ENCODE measurements at places on chromosomes 16 and 17.

DNA sequence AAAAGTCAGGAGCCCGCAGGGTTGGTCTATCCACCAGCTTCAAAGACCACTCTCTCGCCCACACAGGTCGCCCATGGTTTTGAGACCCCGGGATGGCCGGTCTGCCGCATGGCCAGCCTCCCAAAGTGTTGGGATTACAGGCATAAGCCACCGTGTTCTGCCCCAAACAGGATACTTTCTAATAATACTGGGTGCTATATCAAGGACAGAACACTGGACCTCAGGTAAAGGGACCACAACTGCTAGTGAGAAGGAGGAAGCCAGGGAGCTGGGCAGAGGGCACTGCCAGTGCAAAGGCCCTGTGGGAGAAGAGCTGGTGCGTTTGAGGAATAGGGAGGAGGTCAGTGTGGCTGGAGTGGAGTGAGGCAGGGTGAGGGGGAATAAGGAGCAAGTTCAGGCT is 34.1 kb downstream of the IL21R start:
- no peak for DNase-seq

DNA sequence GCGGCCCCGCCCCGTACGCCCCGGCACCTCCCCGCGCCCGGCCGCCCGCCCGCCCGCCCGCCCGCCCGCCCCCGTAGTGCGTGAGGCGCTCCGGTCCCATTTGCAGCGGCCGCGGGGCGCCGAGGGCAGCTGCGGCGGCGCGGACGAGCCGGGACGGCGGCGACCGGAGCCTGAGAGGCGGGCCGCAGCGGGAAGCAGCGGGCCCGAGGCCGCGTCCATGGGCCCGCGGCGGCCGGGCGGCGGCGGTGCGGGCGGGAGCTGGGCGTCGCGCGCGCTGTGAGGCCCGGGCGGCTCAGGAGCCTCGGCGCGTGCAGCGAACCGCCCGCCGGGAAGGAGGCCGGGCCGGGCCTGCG is at the start of gene MPRIP:
Gene MPRIP (plus strand): TSS at position 74 of the 353 bp plus-strand sequence. CDS start 392 bp downstream, outside the sequence.
- DNase-seq: no peak

GRCh38 chr16:30615358-30616091 is 5.3 kb upstream of the ZNF689 start:
- DNase-seq: peak; percentile 37

DNA sequence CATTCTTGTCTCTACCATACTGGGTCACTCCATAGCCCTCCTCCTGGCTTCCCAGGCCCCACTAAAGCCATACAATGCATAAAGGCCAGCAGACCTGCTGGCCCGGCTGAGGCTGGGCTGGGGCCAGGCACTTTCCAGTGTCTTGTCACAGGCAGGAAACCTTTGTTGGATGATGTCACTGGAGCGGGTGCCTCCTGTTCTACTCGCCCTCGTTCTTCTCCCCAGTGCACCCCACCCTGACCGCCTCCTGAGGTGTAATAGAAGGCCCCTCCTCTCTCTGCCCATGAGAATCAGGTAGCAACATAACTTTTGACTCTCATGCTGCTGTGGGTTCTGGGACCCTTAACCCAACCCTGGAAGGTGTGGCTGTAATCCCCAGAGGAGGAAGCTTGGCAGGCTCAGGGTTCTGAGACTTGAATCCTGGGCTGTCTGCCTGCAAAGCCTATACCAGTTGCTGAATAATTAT is 54.2 kb upstream of the IL34 start:
- DNase-seq: no peak

DNA sequence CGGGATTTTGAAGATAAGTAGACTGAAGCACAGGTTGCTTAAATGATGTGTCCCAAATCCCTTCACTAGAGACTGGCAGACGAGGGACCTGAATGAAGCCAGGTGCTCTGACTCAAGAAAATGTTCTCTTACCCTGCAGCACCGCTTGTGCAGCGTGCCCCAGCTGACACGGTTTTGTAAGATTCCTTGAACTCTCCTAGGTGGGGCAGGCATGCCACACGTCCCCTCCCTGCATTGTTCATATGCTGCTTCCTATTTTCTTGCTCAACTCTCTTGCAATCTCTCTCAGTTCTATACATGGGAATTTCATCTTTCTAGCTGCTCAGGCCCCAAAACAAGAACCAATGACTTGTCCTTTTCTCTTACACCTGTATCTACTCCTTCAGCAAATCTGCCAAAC is 22.1 kb upstream of the HNF1B start:
- DNase-seq: no peak

- DNase-seq: no peak
Observed at GRCh38 chr16:68749432-68749831, 12.3 kb downstream of the CDH1 start.

- DNase-seq: no peak
Observed at GRCh38 chr17:46943501-46944393, 20.8 kb downstream of the GOSR2 start.

DNA sequence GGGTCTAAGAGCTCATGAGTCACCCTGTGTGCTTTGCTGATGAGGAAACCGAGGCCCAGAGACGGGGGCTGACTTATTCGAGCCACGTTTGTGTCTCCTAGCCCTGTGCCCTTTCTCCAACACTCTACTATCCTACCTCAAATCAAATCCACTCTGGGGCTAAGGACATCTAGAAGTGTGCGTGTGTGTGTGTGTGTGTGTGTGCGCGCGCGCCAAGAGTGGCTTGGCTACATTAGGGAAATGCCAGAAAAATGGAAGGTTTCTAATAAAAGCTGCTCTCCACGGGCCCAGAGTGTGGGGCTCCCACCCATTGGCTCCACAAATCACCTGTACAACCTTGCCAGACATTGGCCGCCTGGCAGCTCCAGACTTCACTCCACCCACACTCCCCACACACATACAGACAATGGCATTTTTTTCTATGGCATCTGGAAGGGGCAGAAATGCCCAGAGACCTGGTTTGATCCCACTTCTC is 30.3 kb upstream of the PHOSPHO1 start:
- no peak for DNase-seq

DNA sequence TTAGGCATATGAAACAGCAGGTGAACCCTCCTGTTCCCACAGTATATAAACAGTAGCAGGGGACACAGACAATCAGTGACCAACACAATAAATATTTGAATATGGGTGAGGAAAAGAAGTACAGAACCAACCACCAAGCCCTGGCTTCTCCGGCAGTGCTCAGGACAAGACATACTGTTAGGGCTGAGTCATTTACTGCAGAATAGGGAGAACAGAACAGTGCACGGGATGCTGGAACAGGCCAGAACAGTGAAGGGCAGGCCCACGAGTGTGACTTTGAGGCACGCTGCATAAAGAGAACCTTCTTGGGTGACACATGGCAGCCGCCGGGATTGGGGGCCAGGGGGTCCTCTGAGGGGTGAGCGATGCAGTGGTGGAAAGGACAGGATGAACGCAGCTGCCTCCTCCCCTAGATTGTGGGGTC is 160.4 kb downstream of the CMIP start:
- no peak for DNase-seq

- DNase-seq: no peak
Observed at GRCh38 chr16:5865236-5865635, 767.6 kb upstream of the EEF2KMT start.

DNA sequence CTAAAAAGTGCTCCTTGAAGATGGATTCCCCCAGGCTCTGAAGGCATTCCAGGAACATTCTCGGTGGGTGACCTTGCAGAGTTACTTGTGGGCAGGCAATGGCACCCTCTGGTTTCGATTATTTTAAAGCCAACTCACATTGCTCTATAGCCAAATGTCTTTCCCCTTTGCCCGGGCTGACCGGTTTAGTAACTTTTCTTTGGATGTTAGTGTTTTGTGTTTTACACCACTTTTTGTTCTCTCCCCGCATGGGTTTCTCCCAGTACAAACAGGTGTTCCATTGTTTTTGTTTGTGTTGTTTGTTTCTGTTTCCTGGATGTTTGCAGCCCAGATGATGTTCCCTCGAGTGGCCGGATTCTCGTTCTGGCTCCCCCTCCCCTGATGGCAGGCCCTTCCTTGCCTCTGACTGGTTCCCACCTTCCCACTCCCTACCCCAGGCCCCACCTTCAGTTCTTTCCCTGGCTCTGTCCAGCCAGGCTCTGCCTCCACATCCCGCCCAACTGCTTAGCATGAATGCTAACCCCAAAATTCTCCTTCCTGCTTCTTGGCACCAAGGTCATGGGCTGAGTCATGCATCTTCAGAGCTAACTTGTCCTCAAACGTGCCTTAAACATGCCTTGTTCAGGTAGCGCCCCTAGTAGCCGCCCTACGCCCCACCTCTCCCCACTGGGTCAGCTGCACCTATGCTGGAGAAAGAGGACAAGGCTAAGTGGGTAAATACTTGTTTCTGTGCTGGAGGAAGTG is 40.6 kb downstream of the ELAC2 start:
- DNase-seq: no peak

DNA sequence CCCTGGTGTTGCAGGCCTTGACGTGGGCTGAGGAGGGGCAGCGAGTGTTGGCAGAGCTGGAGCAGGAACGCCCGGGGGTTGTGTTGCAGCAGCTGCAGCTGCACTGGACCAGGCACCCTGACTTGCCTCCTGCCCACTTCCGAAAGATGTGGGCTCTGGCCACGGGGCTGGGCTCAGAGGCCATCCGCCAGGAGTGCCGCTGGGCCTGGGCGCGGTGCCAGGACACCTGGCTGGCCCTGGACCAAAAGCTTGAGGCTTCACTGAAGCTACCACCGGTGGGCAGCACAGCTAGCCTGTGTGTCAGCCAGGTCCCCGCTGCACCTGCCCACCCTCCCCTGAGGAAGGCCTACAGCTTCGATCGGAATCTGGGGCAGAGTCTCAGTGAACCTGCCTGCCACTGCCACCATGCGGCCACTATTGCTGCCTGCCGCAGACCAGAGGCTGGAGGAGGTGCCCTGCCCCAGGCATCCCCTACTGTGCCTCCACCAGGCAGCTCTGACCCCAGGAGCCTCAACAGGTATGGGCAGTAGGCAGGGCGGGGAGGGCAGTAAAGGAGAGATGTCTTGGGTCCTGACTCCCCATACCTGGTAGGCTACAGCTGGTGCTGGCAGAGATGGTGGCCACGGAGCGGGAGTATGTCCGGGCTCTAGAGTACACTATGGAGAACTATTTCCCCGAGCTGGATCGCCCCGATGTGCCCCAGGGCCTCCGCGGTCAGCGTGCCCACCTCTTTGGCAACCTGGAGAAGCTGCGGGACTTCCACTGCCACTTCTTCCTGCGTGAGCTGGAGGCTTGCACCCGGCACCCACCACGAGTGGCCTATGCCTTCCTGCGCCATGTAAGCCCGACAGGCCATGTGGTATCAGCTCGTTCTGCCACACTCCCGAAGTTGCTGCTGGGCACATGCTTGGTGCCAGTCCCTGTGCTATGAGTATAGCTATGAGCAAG is 5.6 kb downstream of the PLEKHG4 start:
- no peak for DNase-seq

- DNase-seq: no peak
Observed at GRCh38 chr17:63173903-63174302, 207.9 kb downstream of the TANC2 start.

DNA sequence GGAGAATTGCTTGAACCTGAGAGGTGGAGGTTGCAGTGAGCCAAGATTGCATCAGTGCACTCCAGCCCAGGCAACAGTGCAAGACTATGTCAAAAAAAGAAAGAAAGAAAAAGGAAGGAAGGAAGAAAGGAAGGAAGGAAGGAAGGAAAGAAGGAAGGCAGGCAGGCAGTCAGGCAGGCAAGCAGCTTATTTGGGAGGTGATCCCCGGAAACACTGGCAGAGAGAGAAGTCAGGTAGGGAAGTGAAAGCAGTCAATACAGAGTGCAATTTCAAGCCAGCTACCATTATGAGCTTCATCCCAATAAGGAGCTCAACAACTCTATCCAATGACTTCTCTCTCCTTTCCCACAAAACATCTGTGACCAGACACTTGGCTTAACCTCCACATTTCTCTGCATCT is 83.0 kb upstream of the TBC1D3K start:
- DNase-seq: no peak

DNA sequence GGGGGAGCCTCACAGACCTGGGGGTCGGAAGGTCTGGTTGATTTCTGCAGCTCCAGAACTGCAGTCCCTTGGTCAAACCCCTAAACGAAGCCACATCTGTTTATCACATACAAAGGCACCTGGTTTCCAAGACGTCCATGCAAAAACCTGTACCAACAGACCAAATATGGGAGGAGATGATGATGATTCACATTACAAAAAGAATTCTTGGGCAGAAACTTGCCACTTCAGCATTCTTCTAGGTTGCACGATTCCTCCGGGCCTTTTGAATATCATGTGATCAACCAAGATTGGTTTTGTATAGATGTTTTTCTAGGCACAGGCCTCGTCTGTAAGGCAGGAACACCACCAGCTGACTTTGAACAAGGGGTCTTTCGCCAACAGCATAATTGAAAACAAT is 466.3 kb downstream of the SOX9 start:
- no peak for DNase-seq

DNA sequence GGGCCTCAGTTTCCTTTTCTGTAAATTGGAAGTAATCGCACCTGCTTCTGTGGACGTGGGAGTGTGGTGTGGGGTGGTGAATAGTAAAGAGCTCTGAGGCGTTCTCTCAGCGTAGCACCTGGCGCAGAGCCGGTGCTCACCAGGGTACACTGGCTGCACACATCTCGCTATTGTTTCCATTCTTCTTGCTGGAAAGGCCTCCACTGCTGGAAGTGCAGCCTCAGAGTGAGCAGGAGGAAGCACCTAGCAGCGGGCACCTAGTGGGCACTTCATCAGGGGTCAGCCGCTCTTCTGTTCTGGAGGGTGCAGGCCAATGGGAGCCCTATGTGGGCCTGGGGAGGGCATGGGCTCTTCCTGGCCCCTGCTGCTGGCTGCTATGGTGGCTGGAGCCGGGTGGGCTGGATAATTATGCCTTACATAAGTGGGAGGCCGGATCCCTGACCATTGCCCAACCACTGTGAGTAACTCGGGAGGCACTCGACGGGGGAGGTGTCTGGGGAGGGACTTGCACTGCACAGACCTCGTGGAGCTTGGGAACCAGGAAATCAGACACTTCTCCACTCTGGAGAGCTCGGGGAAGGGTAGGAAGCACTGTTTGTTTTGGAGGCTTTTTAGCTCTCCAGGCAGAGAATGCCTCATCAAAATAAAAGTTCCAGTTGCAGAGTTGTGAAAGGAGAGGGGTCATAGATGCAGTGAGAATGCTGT is 1.7 kb downstream of the MAP2K3 start:
- no peak for DNase-seq

GRCh38 chr16:74713325-74713724 is 12.7 kb upstream of the MLKL start:
- DNase-seq: no peak

GRCh38 chr16:2773188-2773968 is 3.7 kb downstream of the ELOB start:
- DNase-seq: no peak

All from stimulated activated CD4-positive, alpha-beta T cell treated with anti-CD3 and anti-CD28 coated beads, Interleukin-12 subunit alpha, Interleukin-12 subunit beta, amount 100 ng/mL, for 24 hours (primary cell).